NCI-H524 (cell line): ENCODE measurements at places on chromosomes 1 and 21.

DNA sequence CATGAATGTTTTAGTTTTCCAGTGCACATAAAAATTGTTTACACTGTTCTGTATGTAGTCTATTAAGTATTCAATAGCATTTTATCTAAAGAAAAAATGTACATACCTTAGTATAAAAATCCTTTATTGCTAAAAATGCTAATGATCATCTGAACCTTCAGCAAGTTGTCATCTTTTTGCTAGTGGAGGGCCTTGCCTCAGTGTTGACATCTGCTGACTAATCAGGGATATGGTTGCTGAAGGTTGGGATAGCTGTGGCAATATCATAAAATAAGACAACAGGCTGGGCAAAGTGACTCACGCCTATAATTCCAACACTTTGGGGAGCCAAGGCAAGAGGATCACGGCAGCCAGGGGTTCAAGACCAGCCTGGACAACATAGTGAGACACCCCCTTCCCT is 9.0 kb downstream of the DYNLT5 start:
- DNase-seq = no peak

GRCh38 chr1:223242971-223243370 is 99.9 kb upstream of the TLR5 start:
- DNase-seq = no peak

DNA sequence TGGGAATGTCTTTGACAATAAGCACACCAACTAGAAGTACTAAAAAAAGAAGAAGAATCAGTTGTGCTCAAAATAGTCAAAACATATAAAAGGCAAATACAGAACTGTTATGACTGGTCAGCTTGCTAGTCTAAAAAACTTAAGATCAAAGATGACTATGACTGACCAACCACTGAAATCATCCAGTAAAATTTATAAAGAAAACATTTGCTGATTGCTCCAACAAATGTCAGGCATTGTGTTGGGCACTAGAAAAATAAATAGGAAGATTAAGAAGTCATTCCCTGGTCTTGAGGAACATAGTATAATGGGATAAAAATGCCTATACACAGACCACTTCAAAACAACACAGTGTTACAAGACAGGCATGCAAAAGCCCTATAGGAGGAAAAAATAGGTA is 9.3 kb upstream of the ANGPTL3 start:
- no peak for DNase-seq

- DNase-seq = no peak
Measured at GRCh38 chr21:44948426-44949120, 8.7 kb downstream of the SLX9 start.

DNA sequence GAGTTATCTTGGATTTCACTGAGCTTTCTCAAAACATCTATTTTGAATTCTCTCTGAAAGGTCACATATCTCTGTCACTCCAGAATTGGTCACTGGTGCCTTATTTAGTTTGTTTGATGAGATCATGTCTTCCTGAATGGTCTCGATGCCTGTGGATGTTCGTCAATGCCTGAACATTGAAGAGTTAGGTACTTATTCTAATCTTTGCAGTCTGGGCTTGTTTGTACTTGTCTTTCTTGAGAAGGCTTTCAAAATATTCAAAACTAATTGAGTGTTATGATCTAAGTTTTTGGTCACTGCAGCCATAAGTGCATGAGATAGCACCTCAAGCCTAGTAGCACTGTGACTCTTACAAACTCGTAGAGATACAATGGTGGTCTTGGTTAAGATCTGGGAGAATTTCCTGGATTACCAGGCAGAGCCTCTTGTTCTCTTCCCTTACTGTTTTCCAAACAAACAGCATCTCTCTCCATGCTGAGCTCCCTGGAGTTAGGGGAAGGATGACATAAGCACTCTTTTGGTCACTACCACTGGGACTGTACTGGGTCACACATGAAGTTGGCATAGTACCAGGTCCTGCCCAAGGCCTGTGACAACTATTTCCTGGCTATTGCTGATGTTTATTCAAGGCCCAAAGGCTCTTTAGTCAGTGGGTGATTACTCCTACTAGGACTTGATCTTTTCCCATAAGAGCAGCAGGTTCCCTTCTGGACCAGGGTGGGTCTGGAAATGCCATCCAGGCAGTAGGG is 25.6 kb downstream of the SLC22A15 start:
- no peak for DNase-seq

DNA sequence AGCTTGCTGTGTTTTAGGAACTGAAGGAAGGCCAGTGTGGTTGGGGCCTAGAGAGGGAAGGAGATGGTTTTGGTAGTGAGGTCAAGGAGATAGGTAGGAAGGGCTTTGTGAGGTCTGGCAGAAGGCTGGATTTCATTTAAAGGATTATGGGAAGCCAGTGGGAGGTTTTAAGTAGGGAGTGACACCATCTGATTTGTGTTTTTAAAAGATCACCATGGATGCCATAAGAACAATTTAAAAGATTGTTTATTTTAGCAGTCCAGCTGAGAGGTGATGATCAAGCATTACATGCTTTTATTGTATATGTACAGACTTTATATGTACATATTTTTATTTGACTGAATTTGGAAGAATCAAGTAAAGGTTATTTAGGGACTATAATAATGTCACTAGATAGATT is 26.4 kb downstream of the RGL1 start:
- DNase-seq = peak; percentile 7

GRCh38 chr1:119713749-119714456 is 2.2 kb downstream of the PHGDH start:
- no peak for DNase-seq

DNA sequence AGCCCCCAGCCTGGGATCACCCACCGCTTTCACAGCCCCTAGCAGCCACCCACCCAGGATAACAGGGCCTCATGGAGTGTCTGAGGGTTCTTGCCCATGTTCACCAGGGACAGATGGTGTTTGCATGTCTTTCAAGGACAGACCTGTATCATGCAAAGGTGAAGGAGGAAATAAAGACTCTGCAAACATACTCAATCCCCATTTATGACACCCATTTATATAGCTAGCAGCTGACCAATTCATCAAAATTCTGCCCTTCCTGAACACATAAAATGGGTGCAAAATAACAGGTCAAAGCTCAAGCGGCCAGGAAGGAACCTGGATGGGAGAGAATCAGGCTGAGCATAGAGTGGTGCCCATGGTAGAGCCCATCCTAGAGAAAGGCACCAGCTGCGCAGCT is 32.8 kb upstream of the LYPD8 start:
- DNase-seq = no peak
